ENCODE measurements at places on chromosomes 5 and 9.

DNA sequence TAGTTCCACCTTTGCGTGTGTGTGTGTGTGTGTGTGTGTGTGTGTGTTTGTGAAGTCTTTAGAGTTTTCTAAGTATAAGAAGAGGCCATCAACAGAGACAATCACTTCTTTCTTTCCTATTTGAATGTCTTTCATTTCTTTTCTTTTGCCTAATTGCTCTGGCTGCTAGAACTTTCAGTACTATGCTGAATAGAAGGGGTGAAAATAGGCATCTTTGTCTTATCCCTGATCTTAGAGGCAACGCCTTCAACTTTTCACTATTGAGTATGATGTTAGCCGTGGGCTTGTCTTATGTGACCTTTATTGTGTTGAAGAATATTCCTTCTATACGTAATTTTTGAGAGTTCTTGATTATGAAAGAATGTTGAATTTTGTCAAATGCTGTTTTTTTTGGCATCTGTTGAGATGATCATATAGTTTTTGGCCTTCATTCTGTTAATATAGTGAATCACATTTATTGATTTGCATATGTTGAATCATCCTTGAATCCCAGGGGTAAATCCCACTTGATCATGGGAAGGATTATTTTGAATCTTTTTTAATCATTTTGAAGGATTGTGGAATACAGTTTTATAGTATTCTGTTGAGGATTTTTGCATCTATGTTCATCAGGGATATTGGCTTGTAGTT is 134.8 kb upstream of the CD180 start:
- DNase-seq: no peak

GRCh38 chr5:169904059-169904458 is 76.2 kb downstream of the INSYN2B start:
- no peak for DNase-seq

GRCh38 chr9:128286440-128286839 is 10.4 kb downstream of the SWI5 start:
- no peak for DNase-seq

DNA sequence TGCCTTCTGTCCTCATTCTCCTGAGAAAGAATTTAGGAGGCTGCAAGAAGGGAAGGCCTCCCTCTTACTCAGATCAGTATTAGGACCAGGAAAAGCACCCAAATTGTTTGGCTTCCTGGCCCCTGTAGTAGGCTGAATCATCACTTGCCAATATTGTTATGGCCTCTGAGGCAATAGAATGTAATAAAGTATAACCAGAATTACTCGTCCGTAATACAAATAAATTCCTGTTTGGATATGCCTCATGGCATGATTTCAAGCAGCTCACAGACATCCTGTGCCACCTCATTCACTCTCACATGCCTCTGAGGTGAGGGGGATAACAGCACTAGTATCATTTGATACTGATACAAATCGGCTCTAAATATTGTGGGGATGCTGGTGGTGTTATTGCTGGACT is 427.3 kb downstream of the ISL1 start:
- no peak for DNase-seq

- DNase-seq: no peak
Observed at GRCh38 chr5:128706269-128706668, 168.2 kb upstream of the FBN2 start.

- no peak for DNase-seq
Observed at GRCh38 chr9:7481570-7481969, 318.0 kb downstream of the DMAC1 start.

- no peak for DNase-seq
Observed at GRCh38 chr9:677461-678097, 163.9 kb upstream of the DMRT1 start.

- no peak for DNase-seq
Observed at GRCh38 chr9:466747-467146, 252.1 kb downstream of the DOCK8 start.

- no peak for DNase-seq
Observed at GRCh38 chr5:179140293-179140692, 80.1 kb downstream of the ZNF354C start.

GRCh38 chr5:89346573-89346972 is 463.6 kb upstream of the MEF2C start:
- no peak for DNase-seq

- DNase-seq: no peak
Observed at GRCh38 chr5:73892806-73893205, 266.8 kb downstream of the ARHGEF28 start.

GRCh38 chr9:98612061-98612752 is 96.5 kb downstream of the GABBR2 start:
- DNase-seq: no peak

- DNase-seq: no peak
Observed at GRCh38 chr5:114924769-114925168, 244.9 kb downstream of the TRIM36 start.

Data from NCI-H524 treated with DMSO at 0.1 percent for 48 hours (cell line).